ENCODE measurements at places on chromosomes 5 and 9.
A peak's percentile ranks its signal among the peaks of the same experiment; 100 is the strongest.

GRCh38 chr5:124103671-124104070, 591.7 kb downstream of the CSNK1G3 start:
- DNase-seq: no peak

GRCh38 chr9:78491402-78491801, 194.5 kb downstream of the PSAT1 start:
- no peak for DNase-seq

DNA sequence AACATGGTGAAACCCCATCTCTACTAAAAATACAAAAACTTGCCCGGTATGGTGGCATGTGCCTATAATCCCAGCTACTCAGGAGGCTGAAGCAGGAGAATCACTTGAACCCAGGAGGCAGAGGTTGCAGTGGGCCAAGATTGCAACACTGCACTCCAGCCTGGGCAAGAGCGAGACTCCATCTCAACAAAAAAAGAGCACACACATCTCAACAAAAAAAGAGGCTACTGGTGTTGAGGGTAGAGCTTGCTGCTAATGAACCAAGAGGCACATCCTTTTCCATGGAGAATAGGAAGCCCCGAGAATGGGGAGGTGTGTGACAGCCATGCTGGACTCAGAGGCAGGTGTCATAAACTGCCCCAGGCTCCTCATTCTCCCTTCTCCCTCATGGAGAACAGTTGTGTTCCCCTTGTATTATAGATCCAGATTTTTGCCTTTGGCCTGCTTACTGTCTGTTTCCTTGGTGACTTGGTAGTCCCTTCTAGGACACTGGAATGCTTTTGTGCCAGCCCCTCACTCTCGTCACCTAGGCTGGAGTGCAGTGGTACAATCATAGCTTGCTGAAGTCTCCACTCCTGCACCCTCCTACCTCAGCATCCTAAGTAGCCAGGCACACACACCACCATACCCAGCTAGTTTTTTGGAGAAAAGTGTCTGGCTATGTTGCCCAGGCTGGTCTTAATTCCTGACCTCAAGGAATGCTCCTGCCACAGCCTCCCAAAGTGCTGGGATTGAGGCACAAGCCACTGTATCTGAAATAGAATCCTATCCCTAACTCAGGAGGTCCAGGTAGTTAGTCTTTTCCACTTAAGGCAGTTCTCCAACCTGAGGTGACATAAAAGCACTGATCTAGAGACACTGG, 5.1 kb downstream of the RPL12 start:
- peak; percentile 9 for DNase-seq

- no peak for DNase-seq
Measured at GRCh38 chr9:128249558-128249907, 26.3 kb downstream of the GOLGA2 start.

DNA sequence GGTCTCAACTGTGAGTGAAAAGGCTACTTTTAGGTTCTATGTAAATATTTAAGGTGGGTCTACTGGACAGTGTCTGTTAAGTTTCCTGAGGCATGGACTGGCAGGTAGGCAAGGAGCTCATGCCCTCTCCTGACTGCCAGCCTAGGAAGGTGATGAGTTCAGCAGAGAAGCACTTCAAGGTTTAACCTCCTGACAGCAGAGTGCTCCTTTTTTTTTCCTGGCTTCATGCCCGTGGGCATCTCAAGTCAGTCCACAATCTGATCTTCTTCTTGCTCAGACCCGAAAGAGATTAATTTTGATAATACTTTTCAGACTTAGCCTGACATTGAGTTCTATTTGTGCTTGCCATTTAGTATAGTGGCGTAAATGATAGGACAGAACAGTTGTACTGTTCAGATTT, 241.9 kb upstream of the NREP start:
- no peak for DNase-seq

DNA sequence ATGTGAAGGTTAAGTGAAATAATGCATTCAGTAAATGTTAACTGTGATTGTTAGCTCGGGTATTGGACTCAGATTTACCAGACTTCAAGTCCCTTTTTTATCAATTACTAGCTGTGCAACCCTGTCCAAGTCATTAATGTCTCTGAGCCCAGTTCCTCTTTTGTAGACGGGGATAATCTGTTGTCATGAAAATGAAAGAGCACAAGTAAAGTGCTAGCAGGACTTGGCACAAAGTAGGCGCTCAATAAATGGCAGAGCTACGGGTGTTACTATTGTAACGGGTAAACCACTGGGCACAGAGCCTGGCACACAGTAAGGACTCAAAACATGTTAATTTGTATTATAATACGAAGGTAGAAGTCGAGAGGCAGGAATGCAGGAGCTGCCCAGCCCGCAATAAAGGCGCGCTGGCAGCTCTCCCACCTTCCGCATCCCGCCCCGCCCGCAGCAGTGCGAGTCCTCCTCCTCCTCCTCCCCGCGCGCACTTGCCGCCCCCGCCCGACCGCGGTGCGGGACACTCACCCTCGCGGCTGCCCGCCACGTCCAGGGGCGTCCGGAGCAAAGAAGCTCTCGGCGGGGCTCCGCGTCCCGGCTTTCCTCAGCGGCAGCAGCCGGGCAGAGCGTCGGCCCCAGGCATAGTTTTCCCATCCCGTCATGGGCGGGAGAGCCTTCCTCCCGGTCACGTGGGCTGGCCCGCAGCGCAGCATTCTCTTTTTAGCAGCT, at the start of gene C1QTNF2:
TSS of gene C1QTNF2 (minus strand) at position 637 of the 723 bp plus-strand sequence. CDS start 15,615 bp downstream, outside the sequence.
- peak; percentile 68 for DNase-seq

GRCh38 chr9:34413231-34413852, 36.6 kb upstream of the MYORG start:
- DNase-seq: peak; percentile 57

GRCh38 chr5:172603251-172603806, 37.7 kb upstream of the NEURL1B start:
- DNase-seq: peak; percentile 22

DNA sequence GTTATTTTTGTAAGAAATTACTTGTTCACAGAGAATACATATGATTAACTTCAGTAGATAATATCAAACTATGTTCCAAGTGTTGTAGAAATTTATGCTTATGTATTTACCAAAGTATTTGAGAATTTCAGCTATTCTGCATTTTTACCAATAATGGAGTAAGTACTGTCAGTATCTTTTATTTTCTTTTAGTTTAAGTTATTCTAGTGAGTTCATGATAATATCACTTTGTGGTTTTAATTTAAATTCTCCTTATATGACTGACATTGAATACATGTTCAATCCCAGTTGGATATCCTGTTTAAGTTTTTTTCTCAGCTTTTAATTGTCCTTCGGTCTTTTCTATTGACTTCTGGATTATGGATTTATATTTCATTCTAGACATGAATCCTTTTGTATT, 1024.6 kb downstream of the EFNA5 start:
- no peak for DNase-seq

- peak; percentile 38 for DNase-seq
Measured at GRCh38 chr9:121634329-121635261, 16.8 kb upstream of the DAB2IP start.

DNA sequence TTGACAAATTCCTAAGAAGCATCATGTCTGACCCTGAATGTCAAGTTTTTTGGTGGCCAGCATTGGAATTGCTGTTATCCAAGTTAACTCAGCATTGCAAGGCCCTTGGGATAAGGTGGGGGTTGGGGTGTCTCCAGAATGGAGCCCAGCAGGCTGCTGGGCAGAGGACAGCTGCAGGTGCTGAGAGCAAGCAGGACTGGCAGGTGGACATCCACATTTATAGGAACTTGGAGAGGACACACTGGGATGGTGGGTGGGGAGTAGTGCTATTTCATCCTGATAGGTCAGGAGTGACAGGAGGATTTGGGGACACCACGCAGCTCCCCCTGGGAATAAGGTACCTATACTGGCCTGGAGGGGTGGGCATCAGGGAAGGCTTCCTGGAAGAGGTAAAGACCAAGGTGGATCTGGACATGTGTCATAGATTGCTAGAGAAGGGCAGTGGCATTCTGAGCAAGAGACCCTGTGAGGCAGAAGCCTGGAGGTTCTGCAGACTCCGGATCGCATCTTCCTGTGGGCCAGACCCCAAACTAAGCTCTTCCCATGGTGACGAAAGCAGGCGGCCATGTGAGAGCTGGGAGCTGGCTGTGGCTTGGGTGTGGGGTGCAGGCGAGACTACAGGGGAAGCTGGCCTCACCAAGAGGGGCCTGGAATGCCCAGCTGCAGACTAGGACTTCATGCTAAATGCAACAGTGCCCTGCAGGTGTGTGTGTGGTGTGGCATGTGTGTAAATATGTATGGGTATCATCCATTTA, 148.1 kb downstream of the RGS3 start:
- DNase-seq: no peak

DNA sequence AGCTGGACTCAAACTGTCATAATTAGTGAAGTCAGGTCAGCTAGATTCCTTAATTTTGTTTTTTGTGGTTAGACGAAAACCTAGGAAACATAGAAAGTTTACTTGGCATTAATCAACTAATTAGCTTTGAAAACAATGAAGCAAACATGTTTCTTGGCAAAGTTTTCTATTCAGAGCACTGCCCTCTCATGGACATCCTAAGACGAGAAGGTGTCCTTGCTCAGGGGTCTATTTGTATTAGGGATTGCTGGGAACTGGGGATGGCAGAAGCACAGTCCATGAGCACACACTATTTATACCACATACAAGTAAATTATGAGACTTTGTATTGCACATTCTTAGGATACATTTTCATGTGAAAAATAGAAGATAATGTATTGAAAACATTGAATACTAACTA, 49.7 kb downstream of the POC5 start:
- DNase-seq: no peak

DNA sequence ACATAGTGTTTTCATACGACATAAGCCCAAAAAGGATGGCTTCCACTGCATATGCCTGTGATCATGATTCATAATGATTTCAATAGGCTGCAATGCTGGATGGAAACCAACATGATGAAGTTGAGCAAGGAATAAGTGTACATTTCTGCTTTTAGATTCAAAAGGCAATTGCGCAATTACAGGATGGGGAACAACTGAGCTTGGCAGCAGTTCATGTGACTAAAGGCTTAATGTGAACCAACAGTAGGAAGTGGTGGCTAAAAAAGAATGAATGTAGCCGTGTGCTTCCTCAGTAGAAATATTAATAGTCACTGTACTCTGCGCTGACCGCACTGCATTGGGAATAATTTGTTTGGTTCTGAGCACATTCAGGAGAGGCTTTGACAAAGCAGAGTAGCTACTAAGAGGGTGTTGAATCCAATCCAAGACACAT, 51.2 kb downstream of the SLC1A3 start:
- DNase-seq: peak; percentile 99

GRCh38 chr9:137575364-137575715, 3.4 kb downstream of the DPH7 start:
- no peak for DNase-seq

DNA sequence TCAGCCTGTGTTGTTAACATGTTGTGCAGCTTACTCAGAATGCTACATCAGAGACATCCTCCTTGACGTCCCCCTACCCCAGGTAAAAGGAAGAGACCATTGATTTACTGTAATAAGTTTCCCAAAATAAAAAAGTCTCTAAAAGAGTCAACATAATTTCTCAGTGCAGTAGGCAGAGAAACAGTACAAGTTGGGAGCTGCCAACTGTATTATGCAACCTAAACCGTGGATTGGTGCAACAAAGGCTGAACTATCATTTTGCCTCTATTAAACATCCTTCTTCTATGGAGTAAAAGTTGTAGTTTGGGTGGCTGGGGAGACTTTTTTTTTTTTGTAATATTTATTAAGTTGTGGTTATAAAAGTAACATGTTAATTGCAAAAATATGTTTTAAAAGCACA, 208.0 kb downstream of the NR3C1 start:
- DNase-seq: peak; percentile 68

GRCh38 chr5:31861601-31862000, 222.7 kb downstream of the PDZD2 start:
- DNase-seq: no peak

DNA sequence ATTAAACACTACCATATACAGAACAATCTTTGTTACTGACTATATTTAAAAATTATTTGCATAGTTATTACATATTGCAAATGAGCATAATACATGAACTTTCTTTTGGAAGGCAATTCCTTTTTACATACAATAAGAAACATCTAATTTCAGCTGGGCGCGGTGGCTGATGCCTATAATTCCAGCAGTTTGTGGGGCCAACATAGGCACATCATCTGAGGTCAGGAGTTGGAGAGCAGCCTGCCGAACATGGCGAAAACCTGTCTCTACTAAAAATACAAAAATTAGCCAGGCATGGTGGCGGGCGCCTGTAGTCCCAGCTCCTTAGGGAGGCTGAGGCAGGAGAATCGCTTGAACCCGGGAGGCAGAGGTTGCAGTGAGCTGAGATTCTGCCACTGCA, 36.4 kb upstream of the SIMC1 start:
- no peak for DNase-seq

DNA sequence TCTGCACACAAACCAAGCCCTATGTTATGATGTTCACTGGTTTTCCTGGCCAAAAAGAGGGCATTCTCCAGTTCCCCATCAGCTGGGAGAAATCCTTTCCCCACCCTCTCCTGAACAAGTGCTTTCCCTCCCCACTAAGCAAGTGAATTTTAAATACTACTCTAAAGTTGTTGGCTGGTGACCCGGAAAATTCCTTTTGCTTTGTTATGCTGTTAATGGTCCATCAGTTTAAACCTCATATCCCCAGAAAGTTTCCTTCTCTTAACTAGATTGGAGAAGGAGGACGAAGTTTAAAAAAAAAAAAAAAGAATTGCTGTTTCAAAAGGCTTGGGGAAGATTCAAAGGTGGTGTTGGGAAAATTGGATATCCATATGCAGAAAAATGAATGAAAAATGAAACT, 21.9 kb upstream of the SPRY4 start:
- DNase-seq: no peak

- DNase-seq: peak; percentile 88
Measured at GRCh38 chr9:35035851-35036701, 36.3 kb downstream of the VCP start.

DNA sequence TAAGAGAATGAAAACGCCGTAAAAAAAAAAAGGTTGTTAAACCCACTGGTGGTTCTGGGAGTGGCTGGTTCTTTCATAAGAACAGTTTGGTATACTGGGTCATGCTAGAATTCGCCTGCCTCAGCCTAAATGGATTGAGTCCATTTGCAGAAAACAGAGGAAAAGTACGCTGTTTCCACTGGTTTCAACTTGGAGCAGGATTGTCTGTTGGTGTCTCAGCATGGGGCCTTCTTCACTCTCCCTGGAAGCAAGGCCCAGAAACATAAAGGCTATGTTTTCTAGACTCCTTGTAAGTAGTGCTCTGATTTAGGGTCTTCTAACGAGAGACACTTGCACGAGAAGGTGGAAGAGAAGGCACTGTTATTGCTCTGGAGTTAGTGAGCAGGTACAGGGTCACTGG, 116.9 kb upstream of the MTAP start:
- peak; percentile 25 for DNase-seq

DNA sequence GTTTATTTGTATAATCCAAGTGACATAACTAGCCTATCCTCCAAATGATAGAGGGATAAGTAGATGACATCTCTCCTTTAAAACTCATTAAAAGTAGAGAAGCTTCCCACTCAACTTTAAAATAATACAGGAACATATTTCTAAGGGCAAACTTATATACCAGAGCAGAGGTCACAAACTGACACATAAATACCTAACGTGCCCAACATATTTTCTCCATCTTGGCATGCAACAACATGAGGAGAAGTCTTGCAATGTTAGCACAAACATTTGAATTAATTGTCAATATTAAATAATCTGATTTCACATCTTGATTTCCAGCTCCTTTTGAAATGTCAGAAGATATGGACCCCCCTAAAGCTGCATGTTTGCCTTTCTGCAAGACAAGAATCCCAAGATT, 335.0 kb downstream of the DEPDC1B start:
- DNase-seq: no peak
